Adipocyte (in vitro differentiated cells): ENCODE measurements at places on chromosomes 7 and 10.

DNA sequence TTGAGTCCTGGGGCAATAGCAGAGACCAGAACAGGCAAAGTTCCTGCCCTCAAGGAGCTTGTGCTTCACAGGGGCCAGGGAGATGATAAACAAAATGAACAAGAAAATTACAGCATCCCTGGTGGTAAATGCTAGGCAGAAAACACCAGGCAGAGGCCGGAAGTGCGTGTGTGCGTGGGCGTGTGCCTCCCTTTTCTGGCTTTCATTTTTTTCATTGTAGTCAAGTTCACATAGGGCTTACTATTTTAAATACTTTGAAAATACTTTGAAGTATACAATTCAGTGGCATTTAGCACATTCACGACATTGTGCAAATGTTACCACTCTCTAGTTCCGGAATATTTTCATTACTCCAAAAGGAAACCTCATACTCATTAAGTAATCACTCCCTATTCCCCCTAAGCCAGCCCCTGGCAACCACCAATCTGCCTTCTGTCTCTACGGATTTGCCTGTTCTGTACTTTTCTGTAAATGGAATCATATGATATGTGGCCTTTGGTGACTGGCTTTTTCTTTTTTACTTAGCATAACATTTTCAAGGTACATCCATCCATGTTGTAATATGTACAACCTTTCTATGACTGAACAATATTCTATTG, 88.1 kb upstream of the PDCD4 start:
- DNase-seq = peak; percentile 45

GRCh38 chr10:93113042-93113441, 39.3 kb downstream of the CYP26A1 start:
- DNase-seq = no peak

DNA sequence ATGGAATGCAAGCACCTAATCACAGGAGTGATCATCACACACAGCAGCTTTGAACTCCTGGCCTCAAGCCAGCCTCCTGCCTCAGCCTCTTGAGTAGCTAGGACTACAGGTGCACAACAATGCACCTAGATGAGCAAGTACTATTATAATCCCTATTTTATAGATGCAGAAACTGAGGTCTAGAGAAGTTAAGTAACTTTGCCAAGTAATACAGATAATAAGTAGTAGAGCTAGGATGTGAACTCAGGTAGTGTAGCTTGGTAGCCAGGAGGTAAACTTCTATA, 33.7 kb downstream of the DNAJC12 start:
- no peak for DNase-seq

DNA sequence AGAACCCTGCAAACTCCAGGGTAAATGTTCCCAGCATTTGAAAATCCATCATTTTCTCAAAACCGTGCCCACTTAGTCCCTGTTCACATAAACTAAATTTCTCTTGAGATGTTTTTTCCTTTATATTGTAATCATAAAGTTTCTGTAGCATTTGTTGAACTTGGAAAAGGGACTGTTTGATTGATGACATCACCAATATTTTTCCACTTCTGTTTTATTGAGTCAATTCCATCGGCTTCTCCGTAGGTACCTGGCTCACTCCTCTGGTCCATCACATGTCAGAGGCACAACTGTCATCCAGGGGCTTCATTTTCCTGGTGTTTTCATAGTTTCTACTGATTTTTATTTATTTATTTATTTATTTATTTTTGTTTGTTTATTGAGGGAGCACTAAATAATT, 462.5 kb upstream of the PFKP start:
- no peak for DNase-seq
